Stimulated activated CD8-positive, alpha-beta memory T cell treated with anti-CD3 and anti-CD28 coated beads, Interleukin-12 subunit alpha, Interleukin-12 subunit beta, amount 100 ng/mL, for 1 hour (primary cell): ENCODE measurements at places on chromosomes 13 and 19.

GRCh38 chr13:54196684-54197083 is 1168.1 kb downstream of the OLFM4 start:
- no peak for DNase-seq

DNA sequence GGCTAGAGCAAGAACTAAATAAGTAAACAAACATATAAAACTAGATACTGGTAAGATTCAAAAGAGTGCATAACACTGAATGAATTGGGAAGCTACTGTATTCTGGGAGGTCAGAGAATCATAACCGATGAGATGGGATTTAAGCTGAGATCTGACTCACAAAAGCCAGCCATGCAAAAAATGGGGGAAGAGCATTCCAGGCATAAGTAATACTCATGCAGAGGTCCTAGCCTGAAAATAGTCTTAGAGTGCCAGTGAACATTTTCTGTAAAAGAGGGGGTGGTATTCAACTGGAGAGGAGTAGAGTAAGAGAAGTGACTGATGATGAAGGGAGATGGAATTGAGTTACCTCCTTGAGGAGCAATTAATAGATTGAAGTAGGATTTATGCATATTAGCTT is 872.0 kb upstream of the GPC6 start:
- no peak for DNase-seq

DNA sequence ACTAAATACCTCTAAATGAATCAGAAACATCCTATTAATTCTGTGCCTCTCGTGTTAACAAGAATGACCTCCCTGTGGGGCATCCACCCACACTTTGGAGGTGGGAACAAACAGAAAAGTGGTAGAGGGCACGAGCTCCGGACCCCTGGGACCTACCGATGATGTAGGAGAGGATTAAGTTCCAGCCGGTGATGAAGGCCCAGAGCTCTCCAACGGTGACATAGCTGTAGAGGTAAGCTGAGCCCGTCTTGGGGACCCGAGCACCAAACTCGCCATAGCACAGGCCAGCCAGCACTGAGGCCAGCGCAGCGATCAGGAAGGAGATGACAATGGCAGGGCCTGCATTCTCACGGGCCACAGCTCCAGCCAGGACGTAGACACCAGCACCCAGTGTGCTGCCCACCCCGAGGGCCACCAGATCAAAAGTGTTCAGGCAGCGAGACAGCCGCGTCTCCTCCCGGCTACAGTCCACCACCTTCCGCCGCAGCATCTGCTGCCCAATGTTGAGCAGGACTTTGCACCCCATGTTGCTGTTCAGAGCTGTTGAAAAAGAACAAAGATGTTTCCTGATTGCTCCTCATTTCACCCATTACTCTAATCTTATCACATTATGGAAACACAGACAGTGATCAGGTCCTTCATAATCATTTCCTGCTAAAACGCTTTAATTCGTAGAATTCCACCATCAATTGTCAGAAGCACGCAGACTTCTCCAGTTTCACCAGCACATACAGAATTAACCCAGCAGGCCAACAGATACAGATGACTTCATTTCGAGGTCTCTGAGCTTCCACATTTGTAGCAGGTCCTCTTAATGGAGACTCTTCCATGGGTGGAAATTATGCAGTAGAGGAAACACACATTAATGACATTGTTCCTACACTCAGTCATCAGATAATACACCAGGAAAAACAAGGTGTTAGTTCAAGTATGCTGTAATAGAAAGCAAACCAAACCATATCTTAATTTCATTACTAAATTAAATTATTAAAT is 59.5 kb downstream of the SLC7A1 start:
- DNase-seq = no peak

DNA sequence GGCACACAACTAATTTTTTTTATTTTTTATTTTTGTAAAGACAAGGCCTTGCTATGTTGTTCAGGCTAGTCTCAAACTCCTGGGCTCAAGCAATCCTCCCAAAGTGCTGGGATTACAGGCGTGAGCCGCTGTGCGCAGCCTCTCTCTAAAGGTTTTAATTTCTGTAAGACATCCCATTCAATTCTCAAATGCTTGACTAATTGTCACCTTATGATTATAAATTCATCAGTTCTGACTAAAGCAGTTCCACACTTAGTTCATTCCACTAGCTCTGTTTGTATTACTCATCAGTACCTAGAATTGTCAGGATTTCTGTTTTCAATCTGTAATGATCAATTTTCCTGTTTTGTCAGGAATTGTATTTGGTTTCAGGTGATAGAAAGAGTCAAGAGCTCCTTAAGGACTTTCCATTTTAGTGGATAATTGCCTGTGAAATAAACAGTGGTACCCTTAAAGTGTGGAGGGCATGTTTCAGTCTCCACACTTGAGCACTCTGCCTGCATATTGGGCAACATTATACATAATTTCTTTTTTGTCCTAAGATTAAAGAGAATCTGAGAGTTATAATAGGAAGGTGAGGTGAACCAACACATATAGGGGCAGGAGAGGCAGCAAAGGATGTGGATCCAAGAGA is 27.6 kb downstream of the GPALPP1 start:
- no peak for DNase-seq

DNA sequence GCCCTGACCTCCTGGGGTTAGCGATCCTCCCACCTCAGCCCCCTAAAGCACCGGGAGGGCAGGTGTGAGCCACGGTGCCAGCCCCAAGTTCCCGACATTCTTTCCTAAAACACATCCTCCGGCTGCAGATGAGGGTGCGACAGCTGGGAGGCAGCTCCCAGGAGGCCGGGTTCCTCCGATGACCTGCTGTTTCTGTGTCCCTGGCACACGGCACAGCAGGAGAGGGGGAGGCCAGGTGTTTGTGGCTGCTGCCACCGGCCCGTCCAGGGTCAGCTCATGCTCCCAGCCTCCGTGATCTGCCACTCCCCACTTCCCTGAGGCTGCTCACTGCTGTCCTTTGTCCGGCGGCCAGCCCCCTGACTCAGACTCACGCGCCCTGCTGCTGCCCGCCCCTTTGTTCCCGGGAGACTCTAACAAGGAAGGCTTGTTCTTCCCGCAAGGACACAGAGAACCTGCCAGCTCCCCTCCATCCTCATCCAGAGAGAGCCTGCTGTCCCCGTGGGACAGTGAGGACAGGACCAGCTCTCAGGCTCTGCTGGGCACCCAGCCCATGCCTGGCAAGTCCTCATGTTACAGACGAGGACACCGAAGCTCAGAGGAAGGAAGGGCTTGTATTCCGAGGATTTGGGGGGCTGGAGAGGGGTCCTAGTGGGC is 10.6 kb upstream of the MADCAM1 start:
- DNase-seq = no peak

GRCh38 chr13:43979492-43979891 is 99.8 kb downstream of the LACC1 start:
- DNase-seq = no peak

DNA sequence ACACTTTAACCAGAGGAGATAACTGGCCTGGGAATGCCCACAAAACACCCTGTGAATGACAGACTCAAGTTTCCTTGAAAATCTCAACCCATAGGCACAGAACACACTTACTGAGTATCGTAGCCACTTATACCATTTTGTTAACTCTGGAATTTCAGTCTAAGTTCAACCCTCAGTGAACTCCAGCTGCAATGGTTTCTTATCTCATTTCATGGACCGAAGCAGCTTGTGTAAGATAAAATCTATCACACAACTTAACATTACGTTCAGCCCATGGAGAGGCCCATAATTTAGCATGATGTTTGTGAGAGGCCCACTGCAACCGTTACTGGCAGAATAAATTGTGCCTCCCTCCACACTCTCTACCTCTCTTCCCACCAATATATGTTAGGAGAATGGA is 323.0 kb downstream of the DNAJC15 start:
- no peak for DNase-seq

DNA sequence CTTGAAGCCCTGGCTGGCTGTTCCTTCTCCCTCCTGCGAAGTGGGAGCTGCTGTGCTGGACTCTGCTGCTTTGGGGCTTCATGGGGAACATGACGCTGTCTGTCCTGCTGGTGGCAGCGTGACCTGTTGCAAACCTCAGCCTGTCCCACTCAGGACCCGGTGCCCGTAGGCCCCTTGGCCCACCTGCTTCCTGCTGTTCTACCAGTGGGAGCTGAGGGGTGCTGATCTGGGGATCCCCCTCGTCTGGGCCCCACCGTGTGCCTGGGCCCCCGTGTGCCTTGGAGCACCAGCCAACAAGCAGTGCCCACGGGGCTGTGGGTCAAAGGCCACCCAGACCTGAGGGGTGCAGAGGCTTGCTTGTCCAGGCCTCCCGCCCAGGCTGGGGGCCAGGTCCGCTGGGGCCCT is 5.3 kb downstream of the SPPL2B start:
- DNase-seq = no peak

- DNase-seq = no peak
Observed at GRCh38 chr19:51777570-51778462, 16.8 kb downstream of the FPR2 start.

GRCh38 chr19:58338825-58339558 is 12.2 kb downstream of the ZSCAN22 start:
- no peak for DNase-seq

DNA sequence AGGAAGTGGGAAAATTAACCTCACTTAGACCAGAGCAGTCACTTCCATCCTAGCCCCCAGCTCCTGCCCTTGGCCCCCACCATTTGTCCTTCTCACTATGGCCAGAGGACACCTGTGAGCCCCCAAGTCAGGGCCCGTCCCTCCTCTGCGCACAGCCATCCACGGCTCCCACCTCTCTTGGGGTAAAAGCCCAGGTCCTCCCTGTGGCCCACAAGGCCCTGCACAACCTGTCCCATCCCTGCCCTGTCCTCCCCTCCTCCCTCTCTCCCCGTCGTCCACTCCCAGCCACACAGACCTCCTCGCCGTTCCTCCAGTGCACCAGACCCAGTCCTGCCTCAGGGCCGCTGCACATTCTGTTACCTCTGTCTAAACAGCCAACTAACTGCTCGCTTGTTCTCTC is 53.9 kb downstream of the SMIM24 start:
- DNase-seq = no peak
